ENCODE measurements at places on chromosomes 2 and 18.

DNA sequence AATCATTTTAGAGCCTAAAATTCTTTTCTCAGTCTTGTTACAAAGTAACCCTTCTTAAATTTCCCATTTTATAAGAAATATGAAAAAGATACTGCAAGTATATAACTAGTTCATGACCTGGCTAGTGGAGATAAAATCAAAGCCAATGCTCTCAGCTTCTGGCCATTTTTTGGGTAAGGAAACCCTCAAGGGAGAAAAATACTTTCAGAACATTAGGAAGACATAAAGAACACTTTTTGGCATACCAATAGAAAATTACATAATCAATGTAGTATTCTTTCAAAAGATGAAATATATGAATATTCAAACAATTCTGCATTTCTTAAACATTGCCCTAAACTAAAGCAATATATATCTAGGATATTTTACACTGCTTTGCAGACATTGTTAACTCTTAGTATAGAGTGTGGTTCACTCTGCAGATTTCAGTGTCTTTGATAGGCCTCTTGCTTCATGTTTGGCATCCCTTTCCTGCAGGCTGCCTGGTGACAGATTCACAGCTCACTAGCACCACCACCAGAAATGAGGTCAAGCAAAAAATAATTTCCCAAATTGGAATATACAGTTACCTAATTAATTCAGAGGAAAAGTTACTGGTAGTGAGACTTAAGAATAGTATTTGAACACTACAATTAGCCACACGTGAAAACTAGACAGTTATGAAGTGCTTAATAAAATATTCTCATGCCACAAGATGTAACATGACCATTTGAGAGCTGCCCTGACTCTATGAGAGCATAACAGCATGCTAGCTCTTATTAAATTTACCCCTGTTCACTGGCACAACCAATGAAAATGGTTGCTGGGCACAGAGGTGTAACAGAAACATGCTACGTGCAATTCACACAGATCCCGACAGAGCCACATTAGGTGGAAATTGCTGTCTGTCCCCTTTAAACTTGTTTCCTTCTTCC, 36.0 kb downstream of the PAIP2B start:
- DNase-seq = no peak

DNA sequence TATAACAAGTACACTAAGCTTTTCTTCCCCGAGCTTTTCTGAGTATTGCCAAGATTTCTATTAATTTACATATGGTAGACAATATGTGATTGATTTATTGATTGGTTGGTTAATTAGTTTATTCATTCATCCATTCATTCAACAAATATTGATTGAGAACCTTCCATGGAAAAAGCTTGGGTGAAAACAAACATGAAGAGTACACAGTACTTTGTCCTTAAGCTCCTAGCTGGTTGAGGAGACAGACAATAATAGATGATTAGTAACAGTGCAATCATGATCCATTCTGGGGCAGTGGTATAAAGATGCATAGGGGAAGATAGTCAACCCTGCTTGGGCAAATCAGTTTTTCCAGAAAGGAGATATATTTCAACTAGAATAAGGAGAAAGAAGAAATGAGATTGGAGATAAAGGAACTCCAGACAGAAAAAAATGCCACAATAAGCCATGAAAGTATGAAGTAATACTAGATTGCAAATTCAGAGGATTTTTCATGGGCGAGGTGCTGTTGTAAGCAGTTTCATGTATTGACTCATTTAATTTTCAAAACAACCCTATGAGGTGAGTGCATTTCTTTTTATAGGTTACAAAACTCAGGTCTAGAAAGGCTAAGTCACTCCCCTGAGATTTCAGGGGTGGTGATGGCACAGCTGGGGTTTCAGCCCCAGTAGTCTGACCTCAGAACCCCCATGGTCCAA, 129.5 kb downstream of the RND3 start:
- DNase-seq = no peak

DNA sequence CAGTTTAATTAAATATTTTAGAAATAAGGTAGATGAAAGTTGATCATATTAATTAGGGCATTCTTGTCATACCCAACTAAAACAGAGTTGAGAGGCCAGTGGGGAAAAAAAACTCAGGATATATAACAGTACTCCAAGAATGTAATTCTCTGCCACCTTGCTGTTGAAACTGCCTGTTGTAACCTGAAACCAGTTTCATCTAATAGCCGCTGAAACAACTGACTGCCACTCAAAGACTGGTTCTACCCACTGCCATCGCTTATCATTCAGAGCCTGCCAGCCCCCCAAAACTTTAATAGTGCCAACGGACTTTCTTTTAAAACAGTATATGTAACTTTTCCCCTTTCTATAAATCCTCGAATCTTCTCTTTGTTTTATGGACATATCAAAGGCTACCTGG, 37.7 kb upstream of the FSIP2 start:
- DNase-seq = no peak

DNA sequence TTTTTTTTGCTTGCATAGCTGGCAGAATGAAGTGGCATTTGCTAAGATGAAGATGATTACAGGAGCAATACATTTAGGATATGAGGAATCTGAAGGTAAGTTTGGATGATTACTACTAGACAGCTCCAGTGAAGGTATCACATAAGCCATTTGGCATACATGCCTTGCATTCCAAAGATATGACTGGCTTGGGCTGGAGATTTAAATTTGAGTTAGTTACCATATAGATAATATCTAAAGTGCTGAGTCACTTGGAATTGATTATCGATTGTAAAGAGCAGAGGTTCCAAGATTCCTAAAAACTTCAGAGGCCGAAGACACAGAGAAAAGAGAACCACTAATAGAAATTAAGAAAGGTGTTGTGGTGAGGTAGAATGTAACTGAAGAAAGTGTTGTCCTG, 1026.4 kb downstream of the DSC3 start:
- DNase-seq = no peak

DNA sequence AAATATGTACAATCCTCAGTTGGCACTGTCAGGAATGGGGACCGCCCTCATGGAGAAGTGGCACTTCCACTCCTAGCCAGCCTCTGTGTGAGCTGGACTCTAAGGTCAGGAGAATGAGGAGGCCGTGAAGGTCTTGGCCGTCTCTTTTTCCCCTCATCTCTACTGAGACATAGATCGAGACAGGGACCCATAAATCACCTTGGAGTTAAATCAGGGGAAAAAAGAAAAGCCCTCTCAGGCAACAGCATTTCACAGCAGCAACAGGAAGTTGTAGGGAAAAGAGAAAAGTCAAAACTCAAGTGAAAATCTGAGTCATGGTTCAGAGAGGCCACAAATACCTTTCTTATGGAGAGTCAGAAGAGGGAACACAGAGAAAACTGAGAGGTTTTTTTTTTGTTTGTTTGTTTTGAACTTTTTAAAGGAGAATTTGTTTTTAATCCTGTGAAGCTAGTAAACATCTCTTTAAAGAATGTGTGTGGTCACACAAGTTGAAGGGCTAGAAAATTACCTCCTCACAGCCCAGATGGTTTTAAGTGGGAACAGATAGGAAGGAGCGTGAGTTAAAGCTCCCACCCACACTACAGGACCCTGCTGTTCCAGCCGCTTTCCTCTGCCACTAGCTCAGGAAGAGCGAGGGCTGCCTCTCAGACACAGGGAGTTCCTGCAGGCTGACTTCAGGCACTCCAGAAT, 30.6 kb upstream of the CYP1B1 start:
- no peak for DNase-seq

- DNase-seq = no peak
Measured at GRCh38 chr18:8341481-8342230, 267.6 kb upstream of the RAB12 start.

DNA sequence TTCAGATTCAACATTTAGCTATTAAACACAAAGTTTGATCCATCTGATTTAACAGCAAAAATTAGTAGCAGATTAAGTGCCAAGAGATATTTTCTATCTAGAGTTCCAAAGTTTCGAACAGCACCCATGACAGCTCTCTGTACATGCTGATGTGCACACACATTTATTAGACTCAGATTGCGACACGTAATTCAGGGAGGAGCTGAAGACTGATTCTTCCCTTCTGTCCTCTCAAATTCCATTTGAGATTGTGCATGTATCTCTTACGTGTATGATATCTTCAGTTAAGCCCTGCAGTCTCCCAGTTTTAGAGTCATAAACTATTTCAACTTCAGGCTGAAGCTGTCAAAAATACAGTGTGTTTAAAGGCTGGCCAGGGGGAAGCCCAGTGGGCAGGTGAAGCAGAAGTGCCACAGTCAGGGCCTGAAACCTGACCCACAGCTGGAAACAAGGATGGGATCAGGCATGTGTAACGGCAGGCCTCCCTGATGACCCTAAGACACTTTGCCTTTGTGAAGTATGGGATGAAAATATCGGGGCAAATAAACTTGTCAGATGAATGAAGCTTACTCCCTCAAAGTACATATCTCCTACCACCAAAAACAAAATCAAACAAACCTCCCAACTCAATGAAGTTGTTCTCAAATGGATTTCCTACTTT, 30.6 kb downstream of the CYB5A start:
- no peak for DNase-seq

GRCh38 chr2:23454501-23455120, 69.6 kb downstream of the KLHL29 start:
- DNase-seq = no peak

DNA sequence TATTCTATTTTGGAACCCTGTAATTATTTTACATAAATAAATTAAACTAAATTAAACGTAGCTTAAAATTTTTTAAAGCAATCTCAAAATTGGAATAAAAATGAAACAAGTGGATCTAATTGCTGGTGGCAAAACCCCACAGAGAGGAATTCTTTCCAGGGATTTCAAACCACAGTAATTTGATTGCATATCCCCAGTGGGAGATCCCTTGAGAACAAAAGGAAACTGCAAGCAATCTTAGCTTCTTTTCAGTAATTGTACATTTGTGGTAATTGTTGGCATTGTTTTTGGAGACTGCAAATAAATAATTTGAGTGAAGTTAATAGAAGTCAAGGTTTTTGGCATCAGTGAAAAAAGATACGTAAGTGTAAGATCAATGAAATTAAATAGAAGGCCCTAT, 58.7 kb upstream of the MYCN start:
- DNase-seq = no peak

DNA sequence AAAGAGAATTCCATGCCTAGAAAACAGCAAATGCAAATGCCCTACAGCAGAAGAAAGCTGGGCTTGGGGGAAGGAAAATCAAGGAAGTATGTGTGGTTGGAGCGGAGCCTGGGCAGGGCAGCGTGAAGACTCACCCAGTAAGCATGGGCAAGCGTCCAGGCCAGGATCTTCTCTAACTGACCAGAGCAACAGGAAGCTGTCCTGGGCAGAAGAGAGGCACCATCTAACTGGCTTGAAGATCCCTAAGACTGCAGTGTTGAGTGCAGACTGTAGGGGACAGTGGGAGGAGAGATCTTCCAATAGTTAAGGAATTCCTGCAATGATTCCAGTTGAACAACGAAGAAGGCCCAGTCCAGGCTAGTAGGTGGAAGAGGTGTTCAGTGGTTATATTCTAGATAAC, 57.9 kb downstream of the NXPH2 start:
- no peak for DNase-seq

GRCh38 chr2:30230497-30231211, 680 bp upstream of the LBH start:
- DNase-seq = peak; percentile 74

DNA sequence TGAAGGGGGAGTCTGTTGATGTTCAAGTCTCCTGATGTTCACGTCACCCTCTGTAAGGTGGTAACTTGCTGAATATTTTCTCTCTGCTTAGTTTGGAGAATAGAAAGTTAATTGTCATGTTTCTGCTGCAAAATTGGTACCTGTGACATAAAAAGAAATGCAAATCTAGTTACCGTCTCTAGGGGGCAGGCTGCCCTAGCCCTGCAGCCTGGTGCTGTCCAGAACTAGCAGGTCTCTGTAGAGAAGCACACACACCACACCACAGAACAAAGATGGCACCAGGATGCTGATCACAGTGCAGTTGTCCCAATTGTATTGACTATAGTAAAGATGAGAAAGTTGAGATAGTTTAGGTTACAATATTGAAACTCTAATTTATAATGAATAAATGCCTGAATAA, 47.0 kb downstream of the SLC9A4 start:
- DNase-seq = no peak

GRCh38 chr18:3914109-3914508, 464.1 kb downstream of the TGIF1 start:
- DNase-seq = no peak

- DNase-seq = no peak
Measured at GRCh38 chr2:29578084-29578598, 343.2 kb downstream of the ALK start.
